Activated T-cell treated with anti-CD3 and anti-CD28 coated beads for 48 hours (primary cell): ENCODE measurements at places on chromosomes 12 and 14.

GRCh38 chr14:84390010-84390409 is 1139.9 kb upstream of the FLRT2 start:
- DNase-seq, result no peak

- DNase-seq, result no peak
Measured at GRCh38 chr14:51028851-51029754, 65.8 kb downstream of the TRIM9 start.

GRCh38 chr12:90303771-90304170 is 595.1 kb upstream of the ATP2B1 start:
- no peak for DNase-seq

GRCh38 chr14:102518063-102518648 is 8.6 kb upstream of the ANKRD9 start:
- DNase-seq, result no peak

GRCh38 chr12:56867216-56867615 is 67.0 kb downstream of the SDR9C7 start:
- no peak for DNase-seq

- DNase-seq, result no peak
Measured at GRCh38 chr12:22275843-22276242, 58.7 kb downstream of the ST8SIA1 start.
